ENCODE measurements at places on chromosomes 5 and 9.

GRCh38 chr5:17114233-17114632, 103.2 kb upstream of the BASP1 start:
- DNase-seq, result no peak

DNA sequence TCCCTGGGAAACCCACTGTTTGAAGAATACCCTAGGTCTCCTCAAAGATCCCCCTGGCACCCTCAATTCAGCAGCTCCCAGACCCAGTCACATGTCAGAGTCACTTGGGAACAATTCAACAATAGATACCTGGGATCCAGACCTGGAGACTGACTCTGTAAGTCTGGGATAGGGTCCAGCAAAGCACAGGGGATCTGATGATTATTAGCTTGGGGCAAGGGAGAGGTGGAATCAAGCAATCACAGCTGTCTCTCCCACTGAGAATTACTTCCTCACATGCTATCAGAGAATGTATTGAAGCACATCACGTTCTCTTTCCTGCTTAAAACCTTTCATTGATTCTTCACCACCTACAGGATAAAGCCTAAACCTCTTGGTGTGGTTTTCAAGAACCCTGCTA, 5.9 kb downstream of the FAM193B start:
- no peak for DNase-seq

DNA sequence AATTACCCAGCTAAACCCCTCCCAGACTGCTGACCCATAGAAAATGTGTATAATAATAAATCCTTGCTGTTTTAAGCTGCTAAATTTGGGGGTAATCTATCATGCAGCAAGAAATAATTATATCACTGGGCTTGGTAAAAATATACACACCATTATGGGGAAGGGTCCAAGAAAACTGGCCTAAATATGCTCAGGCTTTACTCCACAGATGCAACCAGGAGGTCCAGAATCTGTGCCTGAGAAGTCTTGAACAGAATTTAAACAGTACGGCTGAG, 102.5 kb upstream of the SLC44A1 start:
- no peak for DNase-seq

DNA sequence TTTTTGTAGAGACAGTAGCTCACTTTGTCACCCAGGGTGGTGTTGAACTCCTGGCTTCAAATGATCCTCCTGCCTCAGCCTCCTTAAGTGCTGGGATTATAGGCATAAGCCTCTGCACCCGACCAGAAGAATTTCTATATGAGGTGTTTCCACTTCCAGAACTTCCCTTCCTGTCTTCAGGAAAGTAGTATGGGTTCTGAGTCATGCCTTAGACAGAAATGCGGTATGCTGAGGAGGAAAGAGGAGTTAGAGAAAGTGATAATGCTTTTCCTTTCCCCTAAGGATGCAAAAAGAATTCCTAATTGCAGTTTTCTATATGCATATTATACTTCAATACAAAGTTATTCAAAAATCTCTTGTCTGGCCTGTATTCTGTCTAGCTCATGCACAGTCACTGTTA, 16.4 kb upstream of the ADAMTSL1 start:
- peak; percentile 47 for DNase-seq

DNA sequence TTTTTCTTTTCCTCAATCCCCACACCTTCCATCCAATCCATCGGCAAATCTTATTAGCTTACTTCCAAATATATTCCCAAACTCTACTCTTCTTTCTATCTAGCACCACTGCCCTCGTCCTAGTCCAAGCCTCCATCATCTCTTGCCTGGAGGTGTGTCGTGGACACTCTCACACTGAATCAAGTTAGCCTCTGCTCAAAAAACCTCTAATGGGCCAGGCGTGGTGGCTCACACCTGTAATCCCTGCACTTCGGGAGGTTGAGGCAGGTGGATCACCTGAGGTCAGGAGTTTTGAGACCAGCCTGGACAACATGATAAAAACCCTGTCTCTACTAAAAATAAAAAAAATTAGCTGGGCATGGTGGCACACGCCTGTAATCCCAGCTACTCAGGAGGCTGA, 46.2 kb downstream of the PFDN1 start:
- DNase-seq, result no peak

DNA sequence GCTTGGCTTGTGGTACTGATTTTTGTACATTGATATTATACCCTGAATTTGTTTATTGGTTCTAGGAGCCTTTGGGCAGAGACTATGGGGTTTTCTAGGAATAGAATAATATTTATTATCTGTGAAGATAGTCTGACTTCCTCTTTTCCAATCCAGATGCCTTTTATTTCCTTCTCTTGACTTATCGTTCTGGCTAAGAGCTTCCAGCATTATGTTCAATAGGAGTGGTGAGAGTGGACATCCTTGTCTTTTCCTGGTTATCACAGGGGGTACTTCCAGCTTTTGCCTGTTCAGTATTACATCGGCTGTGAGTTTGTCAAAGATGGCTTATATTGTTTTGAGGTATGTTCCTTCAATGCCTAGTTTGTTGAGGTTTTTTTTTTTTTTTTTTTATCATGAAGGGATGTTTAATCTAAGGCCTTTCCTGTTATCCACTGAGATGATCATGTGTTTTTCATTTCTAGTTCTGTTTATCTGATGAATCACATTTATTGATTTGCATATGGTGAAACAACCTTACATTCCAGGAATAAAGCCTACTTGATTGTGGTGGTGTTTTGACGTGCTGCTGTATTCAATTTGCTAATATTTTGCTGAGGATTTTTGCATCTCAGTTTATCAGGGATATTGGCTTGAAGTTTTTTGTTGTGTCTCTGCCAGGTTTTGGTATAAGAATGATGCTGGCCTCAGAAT, 77.5 kb downstream of the CERT1 start:
- DNase-seq, result no peak

DNA sequence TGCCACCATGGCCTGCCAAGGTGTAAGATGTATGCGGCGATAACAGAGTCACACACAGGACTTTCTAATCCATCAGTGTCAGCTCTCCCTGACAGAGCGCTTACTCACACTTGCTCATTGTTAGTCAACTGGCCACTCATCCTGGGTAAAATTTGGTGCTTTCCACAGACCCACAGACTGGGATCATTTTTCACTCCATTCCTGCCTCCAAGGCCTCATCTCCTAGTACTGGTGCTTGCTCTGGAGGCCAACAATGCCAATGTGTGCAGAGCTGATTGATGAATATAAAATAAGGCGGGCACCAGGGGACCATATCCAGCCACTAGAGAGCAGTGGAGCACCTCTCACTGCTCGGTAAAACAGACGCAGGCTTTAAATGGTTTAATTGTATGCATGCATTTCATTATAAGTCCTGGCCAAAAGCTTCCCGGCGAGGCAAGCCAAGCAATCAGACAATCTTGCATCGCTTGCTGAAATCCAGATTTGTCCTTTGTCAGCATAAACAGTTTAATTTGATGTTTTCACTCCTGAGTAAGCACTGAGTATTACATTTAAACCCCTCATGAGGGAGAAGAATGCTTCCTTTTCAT, 22.3 kb downstream of the PSMB7 start:
- peak; percentile 100 for DNase-seq

- DNase-seq, result no peak
Observed at GRCh38 chr5:149878371-149878770, 66.2 kb downstream of the PDE6A start.

GRCh38 chr5:44885903-44886302, 77.2 kb downstream of the MRPS30 start:
- peak; percentile 73 for DNase-seq

- peak; percentile 50 for DNase-seq
Observed at GRCh38 chr9:79123415-79123814, 448.4 kb upstream of the TLE4 start.

GRCh38 chr5:74499256-74500050, 141.1 kb downstream of the ENC1 start:
- DNase-seq, result no peak

DNA sequence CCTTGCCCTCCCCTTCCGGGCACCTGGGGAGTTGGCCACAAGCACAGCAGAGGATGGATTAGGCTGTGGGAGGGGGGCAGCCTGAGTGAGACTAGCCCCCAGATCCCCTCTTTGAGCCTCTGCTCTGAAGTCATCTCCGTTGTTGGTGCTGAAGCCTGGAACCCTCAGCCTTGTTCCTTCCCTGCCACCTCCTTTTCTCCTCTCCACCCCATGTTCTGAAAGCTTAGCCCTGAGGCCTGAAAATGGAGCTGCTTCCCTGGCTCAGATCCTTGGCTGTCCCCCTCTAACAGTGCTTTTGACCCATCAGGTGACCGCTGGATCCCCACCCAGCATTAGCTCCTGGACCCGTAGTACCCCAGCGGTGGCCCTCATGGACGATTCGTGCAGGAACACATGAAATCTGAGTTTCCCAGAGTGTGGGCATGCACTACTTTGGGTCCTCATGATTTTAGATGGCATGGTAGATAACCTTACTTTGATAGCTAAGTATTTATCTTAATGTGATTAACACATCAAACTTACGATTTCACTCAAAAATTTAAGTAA, 21.6 kb upstream of the ANGPTL2 start:
- no peak for DNase-seq

GRCh38 chr5:139880416-139881142, 85.0 kb downstream of the PSD2 start:
- no peak for DNase-seq

GRCh38 chr5:98771382-98772109, 1.9 kb upstream of the RGMB start:
- DNase-seq, result peak; percentile 89

DNA sequence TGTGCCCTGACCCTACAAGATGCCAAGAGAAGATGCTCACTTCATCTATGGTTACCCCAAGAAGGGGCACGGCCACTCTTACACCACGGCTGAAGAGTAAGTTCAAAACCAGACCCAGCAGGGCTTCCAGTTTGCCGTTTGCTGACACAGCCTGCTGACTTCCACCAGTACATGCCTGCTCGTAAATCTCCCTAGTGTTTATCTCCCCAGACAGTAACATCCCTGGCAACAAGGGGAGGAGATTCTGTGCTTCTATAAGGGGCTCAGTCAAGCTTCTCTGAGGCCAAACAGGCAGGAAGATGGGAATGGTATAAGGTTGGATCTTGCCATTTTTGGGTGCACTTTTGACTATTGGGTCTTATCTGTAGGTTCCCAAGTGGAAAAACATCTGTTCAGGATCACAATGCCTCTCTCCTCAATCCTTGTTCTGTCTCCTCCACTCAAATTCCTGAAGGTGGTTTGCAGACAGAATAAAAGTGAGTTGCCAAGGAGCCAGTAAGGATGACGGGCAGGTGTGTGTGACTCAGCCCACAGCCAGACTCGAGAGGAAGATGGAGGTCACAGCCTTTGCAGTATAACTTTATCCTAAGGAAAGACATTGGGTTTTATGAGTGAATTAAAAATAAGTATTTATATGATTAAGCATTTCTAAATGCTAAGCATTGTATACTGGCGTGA, 1.9 kb downstream of the MLANA start:
- no peak for DNase-seq

DNA sequence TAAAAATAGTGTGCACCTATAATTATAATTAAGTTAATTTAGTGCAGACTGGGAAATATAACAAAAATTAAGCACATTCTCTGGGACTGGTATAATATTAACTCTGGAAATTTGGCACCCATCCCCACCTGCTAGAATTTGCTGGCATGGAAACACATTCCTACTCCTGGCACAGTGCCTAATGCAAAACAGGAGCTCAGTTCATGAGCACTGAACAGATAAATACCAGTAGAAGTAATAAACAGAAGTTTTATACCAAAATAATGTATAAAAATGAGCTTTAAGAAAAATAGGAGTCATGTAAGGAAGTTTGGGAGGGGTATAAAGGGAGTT, 23.7 kb upstream of the NPR3 start:
- peak; percentile 41 for DNase-seq

- DNase-seq, result no peak
Observed at GRCh38 chr9:88339317-88339716, 48.9 kb upstream of the SPIN1 start.

DNA sequence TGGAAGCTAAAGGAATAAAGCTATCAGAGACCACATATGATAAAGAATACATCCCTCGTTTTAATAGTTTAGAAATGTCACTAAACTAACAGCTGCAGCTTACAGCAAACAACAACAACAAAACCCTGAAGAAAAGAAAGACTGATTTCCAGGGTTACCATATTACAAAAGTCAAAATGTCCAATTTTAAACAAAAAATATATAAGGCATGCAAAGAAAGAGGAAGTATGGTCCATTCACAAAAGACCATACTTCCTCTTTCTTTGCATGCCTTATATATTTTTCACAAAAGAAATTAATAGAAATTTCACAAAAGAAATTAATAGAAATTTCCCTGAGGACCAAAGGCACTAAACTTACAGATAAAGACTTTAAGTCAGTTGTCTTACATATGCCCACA, 354.2 kb downstream of the ARL15 start:
- no peak for DNase-seq

DNA sequence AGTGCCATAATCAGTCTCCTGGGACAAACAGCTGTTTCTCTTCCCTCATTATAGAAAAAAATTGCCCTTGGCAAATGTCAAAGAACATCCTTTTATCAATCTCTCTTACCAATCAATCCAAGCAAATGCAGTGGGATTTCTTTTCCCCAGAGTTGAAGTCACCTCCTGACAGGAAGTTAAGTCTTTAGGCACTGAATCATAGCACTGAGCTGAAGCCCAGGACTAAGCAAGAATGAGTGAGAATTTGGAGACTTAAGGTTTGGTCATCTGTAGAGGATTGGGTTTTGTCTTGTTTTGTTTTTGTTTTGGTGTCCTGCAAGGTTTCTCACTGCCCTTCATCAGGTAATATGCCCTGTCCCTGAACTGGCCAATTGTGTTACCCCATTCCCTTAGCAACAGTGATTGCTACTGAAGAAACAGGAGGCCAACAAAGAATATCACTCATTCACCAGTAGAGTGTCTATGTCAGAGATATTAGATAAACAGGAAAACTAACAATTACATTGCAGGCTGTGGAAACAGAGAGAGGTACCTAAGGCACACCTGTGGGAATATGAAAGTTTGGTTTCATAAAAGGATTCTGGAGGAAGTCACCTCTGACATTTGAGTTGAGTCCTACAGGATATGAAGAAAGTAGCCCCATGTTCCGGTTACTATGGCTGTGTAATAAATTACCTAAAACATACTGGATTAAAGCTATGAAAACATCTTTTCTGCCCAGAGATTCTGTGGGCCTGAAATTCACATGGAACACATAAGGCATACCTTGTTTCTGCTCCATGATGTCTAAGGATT, 4.5 kb upstream of the FXN start:
- DNase-seq, result no peak

GRCh38 chr5:178289438-178289837, 56.8 kb upstream of the PHYKPL start:
- no peak for DNase-seq

DNA sequence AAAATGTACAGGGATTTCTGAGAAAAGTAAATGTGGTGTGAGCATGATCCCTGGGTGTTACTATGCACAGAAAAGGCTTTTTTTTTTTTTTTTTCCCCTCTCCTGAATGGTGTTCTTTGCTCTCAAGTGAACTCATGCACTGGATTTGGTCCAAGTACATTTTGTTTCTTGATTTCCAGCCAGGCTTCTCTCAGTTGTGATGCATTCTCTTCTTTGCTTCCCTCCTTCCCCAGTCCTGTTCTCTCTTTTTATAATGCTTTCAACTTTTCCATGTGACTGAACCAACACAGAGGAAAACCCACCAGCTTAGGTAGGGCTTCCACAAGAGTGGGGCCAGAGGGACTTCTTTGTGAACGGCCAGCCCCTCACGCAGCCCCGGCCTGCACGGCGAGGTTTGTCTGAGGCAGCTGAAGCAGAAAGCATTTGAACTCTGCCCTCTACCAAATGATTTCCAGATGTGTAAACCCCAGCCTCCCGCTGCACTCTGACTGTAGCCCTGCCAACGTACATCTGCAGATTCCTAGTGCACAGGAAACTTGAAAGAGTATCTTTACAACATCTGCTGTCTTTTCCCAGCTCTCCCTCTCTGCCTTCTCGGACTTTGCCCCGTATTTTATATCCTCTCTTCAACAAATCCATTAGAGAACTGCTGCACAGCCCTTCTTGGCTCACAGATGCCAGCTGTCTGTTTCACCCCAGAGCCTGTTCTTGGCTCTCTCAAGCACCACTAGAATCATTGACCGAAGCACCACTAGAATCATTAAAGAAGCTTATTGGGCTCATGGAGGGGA, 71.8 kb upstream of the CD180 start:
- DNase-seq, result peak; percentile 80

Measured in M059J (cell line).